Smooth muscle cell of the brain vasculature (primary cell): ENCODE measurements at places on chromosomes 7 and 10.

- DNase-seq: no peak
Observed at GRCh38 chr10:71667387-71667752, 52.2 kb downstream of the C10orf105 start.

- DNase-seq: no peak
Observed at GRCh38 chr10:30709700-30710358, 80.3 kb upstream of the LYZL2 start.

GRCh38 chr7:110397927-110398660 is 692.8 kb upstream of the LRRN3 start:
- DNase-seq: no peak

- no peak for DNase-seq
Observed at GRCh38 chr7:107746006-107746405, 2.1 kb downstream of the CBLL1 start.

GRCh38 chr10:94490789-94491039 is 54.9 kb upstream of the HELLS start:
- DNase-seq: no peak

GRCh38 chr7:49166441-49166840 is 242.1 kb downstream of the CDC14C start:
- DNase-seq: no peak

DNA sequence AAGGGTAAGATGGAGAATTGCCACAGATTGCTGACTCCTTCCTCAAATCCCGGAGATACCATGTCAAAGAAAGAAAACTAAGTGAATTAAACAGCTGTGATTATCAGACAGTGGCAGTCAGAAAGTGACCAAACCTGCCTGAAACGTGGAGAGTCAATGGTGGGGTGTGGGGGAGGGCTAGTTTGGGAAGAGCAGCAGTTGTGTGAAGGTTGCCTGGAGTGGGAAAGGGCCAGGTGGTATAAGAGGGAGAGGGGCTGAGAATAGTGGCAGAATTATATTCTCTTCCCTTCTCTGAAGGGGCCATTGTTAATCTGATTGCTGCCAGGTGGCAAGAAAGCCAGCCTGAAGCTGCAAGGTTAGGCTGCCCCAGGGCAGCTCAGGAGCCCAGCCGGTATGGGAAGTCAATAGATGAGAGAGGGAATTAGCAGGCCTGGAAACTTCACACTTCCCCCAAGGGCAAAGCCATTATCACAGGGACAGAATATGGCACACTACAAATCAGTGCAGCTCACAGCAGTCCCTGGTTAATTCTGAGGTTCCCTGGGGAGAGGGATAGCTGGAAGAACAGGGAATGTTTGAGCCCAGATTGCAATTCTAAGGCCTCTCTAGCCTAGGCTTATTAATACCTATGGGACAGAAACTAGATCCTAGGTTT is 83.9 kb upstream of the ITGB1 start:
- DNase-seq: no peak

- no peak for DNase-seq
Observed at GRCh38 chr7:49245062-49245461, 320.7 kb downstream of the CDC14C start.

GRCh38 chr7:12490107-12490688 is 80.3 kb upstream of the SCIN start:
- DNase-seq: peak; percentile 6

DNA sequence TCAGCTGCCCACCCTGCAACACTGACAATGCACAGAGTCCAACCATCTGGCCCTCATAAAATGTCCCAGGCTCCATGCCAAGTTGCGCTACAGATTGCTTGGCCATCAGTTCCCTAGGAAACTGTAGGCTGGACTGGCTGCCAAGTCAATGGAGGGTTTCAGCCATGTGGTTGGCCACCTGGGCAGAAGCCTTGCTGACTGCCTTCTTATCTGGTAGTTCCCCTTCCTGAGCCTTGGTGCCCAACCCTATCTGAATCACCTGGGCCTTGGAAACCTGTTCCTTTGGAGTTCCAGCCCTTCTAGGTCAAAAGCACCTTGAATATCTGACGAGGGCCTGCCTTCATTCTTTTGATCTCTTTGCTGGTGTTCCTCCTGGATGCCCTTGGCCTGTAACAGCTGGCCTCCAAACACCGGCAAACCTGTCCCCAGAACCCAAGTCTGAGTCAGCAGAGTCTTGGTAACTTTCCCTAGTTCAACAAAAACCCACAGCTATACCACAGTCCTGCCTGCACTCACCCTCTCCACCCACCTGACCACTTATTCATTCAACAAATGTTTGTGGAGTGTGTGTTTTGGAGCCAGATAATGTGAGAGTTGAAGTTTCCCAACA is 37.4 kb upstream of the KDM7A start:
- DNase-seq: no peak

- DNase-seq: no peak
Observed at GRCh38 chr10:30897547-30897946, 134.1 kb downstream of the ZNF438 start.

GRCh38 chr7:140213684-140214074 is 36.9 kb upstream of the KDM7A start:
- DNase-seq: no peak

- DNase-seq: no peak
Observed at GRCh38 chr7:9029681-9030530, 596.5 kb downstream of the NXPH1 start.

- no peak for DNase-seq
Observed at GRCh38 chr7:24827027-24827426, 69.8 kb upstream of the GSDME start.

DNA sequence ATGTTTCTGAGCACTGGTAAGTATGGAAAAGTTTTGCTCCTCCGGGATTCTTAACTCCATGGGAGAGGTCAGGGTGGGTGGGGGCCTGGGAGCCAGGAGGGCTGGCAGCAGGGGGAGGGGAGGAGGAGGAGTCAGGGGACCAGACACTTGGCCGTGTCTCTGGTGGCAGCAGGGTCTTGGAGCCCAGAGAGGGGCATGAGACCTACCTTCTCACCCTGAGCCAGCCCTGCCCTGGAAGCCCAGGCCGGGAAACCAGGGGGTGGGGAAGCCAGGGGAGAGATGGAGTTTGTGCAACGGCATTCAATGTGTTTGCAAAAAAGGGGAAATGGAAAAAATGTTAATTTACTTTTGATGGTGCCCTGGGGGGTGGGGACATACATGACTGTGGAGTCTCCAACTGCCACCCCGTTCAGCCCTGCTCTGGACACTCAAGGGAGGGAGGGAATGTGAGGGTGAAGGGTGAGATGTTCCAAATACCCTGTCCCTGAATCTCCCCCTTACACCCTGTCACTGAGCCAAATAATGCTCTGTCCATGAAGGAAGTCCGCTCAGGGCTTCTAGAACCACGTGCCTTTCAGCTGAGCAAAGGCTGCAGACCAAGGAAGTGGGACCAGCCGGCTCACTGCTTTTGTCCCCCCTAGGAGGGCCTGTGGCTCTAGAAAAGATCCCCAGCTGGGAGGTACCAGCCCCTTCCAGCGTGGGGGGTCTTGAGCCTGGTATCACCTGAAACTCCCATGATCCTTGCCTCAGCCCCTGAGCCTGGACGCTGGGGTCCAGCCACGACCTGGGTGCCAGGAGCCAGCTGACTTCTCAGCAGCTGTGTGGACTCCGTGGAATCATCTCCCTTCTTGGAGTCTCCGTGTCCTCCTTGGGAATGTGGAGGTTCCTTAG is 48.3 kb downstream of the TMEM270 start:
- no peak for DNase-seq

DNA sequence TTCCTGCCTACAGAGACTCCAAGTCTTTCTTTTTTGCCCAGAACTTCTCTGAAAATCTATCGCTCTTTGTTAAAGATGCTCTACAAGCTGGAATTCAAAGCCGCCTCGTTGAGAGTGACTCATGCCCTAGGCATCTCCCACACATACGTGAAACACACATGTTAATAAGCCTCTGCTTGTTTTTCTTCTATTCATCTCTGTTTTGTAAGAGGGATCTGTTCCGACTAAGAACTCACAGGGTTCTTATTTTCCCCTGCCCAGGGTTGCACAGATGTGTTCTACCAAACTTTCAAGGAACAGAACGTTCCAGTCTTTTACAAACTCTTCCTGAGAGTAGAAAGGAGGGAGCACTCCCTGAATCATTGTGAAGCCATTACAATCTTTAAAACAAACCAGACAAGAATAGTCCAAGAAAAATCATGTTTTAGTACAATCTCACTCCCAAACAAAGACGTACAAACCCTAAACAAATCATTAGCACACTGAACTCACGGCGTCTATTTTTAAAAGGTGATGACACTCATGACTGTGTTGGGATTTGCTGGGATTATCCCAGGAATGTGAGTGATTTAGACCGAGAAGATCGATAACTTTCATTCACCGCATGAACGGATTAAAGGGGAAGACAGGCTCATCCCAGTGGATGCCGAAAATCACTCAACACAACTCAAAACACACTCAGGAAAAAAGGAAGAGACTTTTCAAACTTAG is 55.3 kb upstream of the INPP5A start:
- peak; percentile 54 for DNase-seq

DNA sequence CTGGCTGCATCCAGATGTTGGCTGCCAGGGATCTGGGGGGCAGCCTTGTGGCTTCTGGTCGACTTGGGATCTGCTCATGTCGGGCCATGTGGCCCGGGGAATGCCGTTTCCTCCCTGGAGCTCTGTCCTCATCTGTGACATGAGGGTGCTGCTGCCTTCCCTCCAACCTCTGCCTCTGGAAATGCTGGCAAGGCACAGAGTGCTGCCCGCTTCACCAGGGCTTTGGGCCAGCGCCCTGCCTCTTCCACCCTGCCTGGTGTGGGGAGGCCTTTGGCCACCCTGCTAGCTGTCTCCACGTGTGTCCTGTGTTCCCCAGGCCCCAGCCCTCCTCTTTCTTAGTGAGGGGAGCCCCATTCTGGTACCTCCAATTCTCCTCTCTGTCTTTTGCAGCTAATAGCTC is 5.8 kb upstream of the SMARCD3 start:
- DNase-seq: no peak

DNA sequence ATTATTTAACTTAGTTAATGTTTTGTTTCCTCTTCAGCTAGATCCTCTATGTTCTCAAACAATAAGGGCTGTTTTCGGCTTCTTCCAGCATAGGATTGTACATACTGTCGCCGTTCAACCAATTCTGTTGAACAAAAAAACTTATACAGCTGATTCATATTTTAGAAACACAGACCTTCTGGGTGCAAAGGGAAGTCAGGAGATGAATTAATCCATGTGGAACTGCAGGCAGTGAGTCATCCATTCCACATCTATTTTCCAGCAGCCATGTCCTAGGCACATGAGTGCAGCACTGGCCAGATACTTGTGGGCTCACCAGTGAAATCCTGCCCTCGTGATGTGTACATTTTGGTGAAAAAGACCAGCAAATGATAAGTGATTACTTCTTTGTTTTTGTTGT is 163.2 kb downstream of the JAZF1 start:
- DNase-seq: no peak

GRCh38 chr10:103663802-103664201 is 170.3 kb downstream of the NEURL1 start:
- no peak for DNase-seq
